Gastrocnemius medialis (tissue), 4 donors: ENCODE measurements at places on chromosomes 6 and 20. TPM values are rescaled to one million over a fixed set of nuclear protein-coding genes. Genes with fewer than 3 reads are reported as not detected.

Gene PSORS1C1
- total RNA-seq: not detected

Gene TRIM39
- total RNA-seq: 12.3 TPM

Gene CGA
- not detected for total RNA-seq

Gene RRAGD
- 97.5 TPM for total RNA-seq

Gene RAET1E
- not detected for total RNA-seq

Gene ARMC2
- total RNA-seq: 0.55 TPM

Gene SLC26A8
- not detected for total RNA-seq

Gene FUT9
- not detected for total RNA-seq

Gene PTGIS
- 4.5 TPM for total RNA-seq

Gene FNDC11
- not detected for total RNA-seq
